Midbrain (tissue), 1 donor: ENCODE measurements at places on chromosomes 12 and 14.

DNA sequence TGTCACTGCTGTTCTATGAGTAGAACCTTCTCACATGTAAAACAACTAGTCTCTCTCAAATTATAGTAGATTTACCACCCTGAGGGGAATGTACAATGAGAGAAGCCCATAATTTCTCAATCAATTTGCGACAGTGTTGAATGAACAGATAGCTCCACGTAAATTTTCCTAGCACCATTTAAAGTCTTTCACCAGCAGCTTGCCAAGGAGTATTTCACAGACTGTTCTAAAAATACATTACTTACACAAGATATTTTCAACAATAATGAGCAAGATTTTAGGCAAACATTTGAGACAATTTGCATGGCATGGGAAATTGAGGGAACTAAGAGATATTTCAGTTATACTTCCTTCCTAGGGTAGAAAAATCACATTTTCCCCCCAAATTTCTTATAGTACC lies 151.6 kb downstream of the KICS2 start:
- DNase-seq = no peak

DNA sequence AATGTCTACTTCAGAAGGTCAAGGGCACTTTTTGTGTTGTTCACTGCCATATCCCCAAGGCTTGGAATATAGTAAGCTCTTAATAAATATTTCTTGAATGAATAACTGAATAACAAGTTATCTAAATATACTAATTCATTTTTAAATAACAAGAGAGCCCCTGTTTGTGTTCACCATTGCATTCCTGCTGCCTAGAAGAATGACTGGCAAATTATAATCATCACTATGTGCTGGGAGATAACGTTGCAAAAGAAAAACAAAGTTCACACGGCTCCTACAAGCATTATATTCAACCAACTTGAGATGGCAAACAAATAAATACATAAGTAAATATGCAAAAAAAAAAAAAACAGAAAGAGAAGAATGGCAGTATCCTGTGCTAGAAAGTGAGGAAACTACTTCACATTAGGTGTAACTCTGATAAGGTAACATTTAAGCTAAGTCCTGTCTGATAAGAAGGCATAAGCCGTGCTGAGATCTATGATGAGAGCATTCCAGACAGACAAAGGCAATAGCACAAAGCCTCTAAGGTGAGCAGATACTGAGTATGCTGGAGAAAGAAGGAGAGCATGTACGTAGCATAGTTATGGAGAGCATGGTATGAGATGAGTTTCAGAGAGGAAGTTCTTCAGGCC lies 9.2 kb upstream of the TSPAN8 start:
- no peak for DNase-seq

DNA sequence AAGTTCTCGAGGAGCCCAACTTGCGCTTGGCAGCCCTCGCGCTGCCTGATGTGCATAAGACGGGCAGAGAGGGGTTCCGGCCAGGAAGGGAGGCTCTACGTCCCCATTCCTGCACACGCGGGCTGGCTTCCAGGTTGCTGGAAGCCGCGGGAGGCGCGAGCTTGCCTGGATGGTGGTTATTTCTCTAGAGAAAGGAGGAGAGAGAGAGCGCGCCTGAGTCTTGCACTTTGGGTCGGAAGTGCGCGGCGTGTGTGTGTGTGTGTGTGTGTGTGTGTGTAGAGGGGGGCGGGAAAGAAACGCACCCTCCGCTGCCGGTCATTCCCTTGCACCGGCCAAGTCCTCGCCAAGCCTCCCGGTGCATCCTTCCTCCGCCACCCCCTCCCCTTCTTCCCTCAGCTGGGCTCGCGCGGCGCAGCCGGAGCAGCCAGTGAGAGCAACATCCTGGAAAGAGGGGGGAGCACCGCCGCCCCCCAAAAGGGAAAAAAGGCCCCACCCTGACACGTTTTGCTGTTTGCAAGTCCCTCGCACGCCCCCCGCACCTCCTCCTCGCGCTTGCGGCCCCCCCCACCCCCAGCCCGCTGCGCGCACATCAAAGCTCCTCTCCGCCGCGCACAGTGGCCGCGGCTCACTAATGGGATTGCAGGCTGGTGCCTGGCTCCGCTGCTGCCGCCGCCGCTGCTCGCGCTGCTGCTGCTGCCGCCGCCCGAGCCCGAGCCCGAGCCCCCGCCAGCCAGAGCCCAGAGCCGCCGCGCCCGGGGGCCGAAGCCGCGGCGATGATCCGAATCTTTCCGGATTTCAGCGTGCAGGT lies 4.4 kb upstream of the NPAS3 start:
- peak; percentile 86 for DNase-seq

- DNase-seq = no peak
These were observed 65.1 kb downstream of the PPP1R36 start for GRCh38 chr14:64614805-64615391.

- DNase-seq = no peak
These were observed 9.3 kb downstream of the EML1 start for GRCh38 chr14:99802301-99803105.

DNA sequence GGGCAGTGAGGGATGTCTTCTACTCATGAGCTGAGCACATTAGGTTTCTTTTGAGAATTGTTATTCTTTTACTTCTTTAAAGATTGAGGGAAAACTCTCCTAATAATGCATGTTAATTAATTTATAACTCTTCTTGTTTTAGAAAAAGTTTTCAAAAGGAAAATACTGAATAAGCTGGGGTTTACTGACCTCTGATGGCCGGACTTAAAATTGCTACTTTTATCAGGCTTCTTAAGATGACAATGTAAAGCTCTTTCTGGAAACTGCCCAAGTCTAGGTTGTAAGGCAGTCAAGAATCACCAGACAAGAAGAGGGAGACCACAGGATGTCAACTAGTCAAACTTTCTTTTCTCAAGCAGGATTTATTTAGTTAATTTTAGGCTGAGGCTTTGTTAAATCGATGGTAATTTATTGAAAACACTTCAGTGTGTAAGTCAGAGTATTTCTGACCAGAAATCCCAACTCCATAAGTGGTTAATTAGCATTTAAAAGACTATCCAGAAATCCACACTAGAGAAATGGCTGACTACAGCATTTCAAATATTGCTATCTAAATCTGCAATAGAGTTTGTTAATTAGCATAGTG lies 82.1 kb downstream of the AVPR1A start:
- DNase-seq = peak; percentile 37

GRCh38 chr12:68432622-68433021 lies 100.5 kb upstream of the MDM1 start:
- no peak for DNase-seq

DNA sequence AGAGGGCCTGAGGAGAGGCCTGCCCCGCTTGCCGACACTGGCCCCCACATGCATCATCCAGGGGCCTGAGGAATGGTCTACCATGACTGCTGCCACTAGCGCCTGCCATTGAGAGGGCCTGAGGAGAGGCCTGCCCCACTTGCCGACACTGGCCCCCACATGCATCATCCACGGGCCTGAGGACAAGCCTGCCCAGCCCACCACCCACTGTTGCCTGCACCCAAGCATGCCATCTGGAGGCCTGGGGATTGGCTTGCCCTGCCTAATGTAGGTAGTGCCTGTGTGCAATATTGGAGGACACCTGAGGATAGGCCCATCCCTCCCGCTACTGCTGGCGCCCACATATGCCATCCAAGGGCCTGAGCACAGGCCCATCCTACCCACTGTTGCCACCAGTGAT lies 24.4 kb downstream of the CYP46A1 start:
- no peak for DNase-seq

DNA sequence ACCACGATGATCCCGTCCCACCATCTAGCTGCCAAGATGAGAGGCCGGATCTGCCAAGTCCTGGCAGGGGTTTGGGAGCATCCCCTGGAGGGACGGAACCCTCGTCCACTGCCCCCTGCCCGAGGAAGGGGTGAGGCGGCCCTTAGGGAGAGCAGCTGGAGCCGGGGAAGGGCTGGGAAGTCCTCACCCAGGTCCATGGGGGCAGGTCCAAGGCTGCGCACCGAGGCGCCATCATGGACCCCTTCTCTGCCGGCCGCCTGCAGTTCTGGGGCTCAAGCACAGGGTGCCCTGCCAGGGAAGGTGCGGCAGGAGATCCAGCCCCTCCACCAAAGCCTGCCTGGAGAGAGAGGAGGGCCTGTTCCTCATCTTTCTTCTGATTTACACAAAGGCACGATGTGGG lies 17.6 kb upstream of the FBRSL1 start:
- no peak for DNase-seq

DNA sequence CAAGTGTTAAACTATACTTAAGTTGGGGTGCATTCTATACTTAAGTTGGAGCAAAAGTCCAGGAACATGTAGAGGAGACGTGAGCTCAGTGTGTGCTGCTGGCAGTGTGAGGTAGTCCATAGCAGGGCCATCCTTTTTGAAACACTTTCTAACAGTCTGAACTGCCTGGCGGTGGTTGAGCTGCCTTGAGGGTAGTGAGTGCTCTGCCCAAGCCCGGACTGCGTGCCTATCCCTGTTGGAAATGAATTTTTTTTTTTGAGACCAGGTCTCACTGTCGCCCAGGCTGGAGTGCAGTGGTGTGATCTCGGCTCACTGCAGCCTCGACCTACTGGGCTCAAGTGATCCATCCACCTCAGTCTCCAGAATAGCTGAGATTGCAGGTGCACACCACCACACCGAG lies 14.1 kb downstream of the KCNH3 start:
- no peak for DNase-seq

GRCh38 chr14:54927551-54927950 lies 24.9 kb upstream of the GCH1 start:
- DNase-seq = no peak

DNA sequence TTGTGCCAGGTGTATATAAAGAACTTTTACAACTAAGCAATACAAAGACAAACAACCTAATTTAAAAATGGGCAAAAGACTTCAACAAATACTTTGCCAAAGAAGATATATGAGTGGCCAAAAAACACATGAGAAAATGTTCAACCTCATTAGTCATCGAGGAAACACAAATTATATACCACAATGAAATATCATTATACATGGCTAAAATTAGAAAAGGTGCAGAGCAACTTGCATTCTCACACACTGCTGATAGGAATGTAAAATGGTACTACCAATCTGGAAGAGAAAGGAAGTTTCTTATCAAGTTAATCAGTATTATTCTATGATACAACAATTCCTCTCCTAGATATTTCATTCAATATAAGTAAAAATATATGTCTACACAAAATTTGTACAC lies 131.6 kb upstream of the FRMD6 start:
- DNase-seq = no peak

- DNase-seq = peak; percentile 81
These were observed 5.6 kb downstream of the TNFRSF1A start for GRCh38 chr12:6336079-6336888.
